Fibroblast of skin of back (primary cell): ENCODE measurements at places on chromosomes 5 and 9.

DNA sequence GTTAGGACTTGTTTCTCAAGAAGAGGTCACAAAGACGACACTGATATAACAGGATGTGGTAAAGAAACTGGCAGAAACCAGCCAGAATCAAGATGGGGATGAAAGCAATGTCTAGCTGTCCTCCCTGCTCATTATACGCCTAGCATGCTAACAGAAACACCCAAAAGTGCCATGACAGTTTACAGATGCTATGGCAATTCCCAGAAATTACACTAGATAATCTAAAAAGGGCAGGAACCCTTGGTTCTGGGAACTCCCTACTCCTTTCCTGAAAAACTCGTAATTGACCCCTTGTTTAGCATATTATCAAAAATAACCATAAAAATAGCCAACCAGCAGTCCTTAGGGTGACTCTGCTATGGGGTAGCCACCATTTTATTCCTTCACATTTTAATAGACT is 10.9 kb upstream of the MRPS30 start:
- DNase-seq = no peak

DNA sequence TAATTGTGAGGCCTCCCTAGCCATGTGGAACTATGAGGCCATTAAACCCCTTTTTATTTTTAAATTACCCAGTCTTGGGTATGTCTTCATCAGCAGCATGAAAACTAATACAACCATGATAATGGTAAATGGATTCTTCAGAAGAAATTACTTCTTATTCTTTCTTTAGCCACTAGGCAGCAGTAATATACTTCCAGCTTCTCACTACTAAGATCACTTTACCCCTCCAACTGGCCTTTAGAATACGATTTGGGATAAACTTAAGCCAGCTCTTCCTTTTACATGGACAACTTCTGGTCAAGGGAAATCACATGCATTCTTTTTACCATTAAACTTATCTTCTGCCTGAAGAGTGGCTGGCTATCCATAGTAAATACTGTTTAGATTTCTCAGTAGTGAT is 355.4 kb downstream of the MAN2A1 start:
- peak; percentile 33 for DNase-seq

- DNase-seq = no peak
Observed at GRCh38 chr9:105309531-105309931, 65.1 kb downstream of the SLC44A1 start.

DNA sequence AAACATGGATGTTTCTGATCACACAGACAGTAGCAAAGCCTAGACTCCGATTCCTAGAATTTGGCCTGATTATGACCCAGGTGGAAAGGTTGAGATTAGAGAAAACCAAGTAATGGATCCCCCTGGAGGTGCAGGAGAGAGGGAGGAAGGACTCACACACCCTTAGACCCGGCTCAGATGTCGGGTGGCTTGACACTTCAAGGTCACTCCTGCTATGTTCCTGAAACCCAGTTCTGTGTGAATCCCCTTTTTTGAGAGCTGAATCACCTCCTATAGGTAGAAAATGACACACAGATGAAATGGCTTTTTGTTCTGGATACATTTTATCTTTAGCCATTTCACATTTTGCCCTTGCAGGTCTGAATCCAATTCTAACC is 192.8 kb downstream of the ARRDC3 start:
- no peak for DNase-seq
